Right lung (tissue), 10 donors: ENCODE measurements at places on chromosomes 2 and 18. TPM values are rescaled to one million over a fixed set of nuclear protein-coding genes. Genes with fewer than 3 reads are reported as not detected.

- DNase-seq: peak; percentile 69
Observed at GRCh38 chr2:25473758-25474340, 132.1 kb upstream of the DNMT3A start.

- DNase-seq: no peak
Observed at GRCh38 chr18:8602040-8602439, 7.2 kb upstream of the RAB12 start.

FAM110C gene
- 4.3 TPM for polyA plus RNA-seq

C1GALT1C1L gene
- 2.4 TPM for polyA plus RNA-seq

LAMA1 gene
- 7.6 TPM for polyA plus RNA-seq

DNA sequence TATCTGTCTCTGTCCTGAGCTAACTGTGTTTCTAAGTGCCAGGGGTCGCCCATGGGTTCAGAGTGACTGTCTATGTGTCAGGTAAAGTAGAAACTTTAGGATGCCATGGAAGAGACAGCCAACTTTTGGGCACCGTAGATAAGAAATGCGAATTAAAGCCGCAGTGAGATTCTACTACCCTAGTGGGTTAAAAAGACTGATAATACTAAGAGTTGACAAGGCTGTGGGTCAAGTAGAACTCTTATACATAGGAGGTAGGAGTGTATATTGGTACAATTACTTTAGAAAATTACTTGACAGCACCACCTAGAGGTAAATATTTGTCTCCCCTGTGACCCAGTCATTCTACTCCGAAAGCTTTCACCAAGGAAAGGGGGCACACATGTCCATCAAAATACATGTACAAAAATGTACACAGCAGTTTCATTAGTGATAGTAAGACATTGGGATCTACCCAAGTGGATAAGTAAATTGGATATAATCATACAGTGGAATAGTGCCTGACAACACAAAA lies 371.3 kb downstream of the SLC4A3 start:
- no peak for DNase-seq

SRD5A2 gene
- 0.30 TPM for polyA plus RNA-seq

DNA sequence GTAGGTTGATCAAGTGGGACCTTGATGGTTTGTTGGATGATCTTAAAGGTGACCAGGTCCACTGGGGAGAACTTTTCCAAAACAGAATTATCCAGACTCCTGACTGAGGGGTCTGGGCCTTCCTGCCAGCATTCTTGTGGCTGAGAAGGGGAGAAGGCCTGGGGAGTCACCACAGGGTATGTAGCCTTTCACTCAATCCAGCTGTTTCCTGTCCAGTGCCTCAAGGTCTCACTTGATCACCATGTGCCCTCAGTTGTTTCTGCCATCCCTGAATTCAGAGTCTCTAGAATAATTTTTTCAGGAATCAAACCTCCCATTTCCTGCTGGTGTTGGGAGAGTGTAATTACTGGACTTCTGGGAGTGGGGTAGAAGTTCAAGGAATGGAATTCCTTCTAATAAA lies 54.4 kb upstream of the TANC1 start:
- DNase-seq: no peak

- no peak for DNase-seq
Observed at GRCh38 chr2:29059624-29060023, 14.7 kb downstream of the PCARE start.

ABCG5 gene
- polyA plus RNA-seq: 0.35 TPM

GRCh38 chr18:56872140-56872539 lies 221.0 kb downstream of the WDR7 start:
- DNase-seq: no peak

CCDC141 gene
- polyA plus RNA-seq: 3.4 TPM

GRCh38 chr2:101234169-101234938 lies 18.3 kb upstream of the CNOT11 start:
- no peak for DNase-seq

GRCh38 chr2:232238108-232238507 lies 140.4 kb upstream of the ALPP start:
- DNase-seq: no peak

MYCN gene
- polyA plus RNA-seq: 22.4 TPM

- no peak for DNase-seq
Observed at GRCh38 chr2:113034016-113034415, 18.7 kb downstream of the IL36B start.

DNA sequence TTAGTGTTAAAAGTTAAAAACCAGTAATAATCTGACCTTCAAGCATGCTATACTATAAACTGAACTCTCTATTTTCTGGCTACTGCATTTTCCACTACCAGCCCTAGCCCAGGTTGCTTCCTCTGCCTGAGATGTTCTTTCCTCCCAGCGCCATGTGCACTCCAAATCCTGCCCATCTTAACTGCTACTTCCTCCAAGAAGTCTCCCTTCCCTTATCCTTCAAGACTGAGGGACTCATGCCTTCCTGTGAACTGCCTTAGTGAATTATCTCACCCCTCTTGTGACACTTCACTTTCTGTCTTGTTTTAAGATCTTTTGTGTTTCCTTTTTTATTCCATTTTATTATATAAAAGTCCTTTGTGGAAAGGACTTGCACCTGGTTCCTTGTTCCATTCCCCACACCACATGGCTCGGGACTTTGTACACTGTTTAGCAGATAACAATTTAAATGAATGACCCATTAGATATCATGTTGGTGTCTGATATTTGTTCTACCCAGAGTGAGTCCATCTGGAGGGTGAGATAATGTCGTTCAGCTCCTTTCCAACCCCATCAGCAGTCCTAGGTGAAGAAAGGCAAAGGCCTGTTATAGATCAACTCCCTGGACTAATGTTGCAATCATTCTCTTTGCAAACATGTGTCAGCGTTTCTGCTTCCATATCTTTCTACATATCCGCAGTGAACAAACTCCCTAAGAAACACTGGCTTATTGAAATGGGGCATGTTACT lies 20.9 kb upstream of the AGFG1 start:
- DNase-seq: no peak

- DNase-seq: no peak
Observed at GRCh38 chr2:49355611-49356010, 201.3 kb upstream of the FSHR start.

- DNase-seq: no peak
Observed at GRCh38 chr2:1156059-1156458, 205.4 kb downstream of the SNTG2 start.

DNA sequence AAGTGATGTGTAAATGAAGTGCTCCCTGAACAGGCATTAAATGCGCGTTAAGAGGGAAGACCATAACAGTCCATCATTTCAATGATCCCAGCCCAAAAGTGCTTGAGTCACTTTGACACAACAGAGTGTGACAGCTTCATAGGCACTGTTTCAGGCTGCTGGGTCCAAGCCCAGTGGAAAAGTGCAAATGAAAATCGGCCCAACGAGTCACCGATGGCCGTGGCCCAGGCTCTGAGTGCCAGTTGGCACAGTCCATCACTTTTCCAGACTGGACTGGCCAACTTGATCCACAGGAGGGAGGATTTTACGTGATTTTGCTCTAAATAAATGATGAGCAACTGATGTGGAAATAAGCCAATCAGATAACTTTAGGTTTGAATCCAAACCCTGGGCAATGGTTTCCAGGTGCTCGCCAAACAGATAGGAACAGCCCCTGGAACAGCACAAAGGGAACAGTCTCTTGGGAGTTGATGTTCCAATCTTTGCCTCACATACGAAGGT lies 114.0 kb downstream of the SP3 start:
- peak; percentile 55 for DNase-seq

GRCh38 chr2:16584084-16584483 lies 81.5 kb downstream of the CYRIA start:
- no peak for DNase-seq

- DNase-seq: no peak
Observed at GRCh38 chr2:72998724-72999123, 72.8 kb downstream of the SFXN5 start.

ERFE gene
- 0.39 TPM for polyA plus RNA-seq

DNA sequence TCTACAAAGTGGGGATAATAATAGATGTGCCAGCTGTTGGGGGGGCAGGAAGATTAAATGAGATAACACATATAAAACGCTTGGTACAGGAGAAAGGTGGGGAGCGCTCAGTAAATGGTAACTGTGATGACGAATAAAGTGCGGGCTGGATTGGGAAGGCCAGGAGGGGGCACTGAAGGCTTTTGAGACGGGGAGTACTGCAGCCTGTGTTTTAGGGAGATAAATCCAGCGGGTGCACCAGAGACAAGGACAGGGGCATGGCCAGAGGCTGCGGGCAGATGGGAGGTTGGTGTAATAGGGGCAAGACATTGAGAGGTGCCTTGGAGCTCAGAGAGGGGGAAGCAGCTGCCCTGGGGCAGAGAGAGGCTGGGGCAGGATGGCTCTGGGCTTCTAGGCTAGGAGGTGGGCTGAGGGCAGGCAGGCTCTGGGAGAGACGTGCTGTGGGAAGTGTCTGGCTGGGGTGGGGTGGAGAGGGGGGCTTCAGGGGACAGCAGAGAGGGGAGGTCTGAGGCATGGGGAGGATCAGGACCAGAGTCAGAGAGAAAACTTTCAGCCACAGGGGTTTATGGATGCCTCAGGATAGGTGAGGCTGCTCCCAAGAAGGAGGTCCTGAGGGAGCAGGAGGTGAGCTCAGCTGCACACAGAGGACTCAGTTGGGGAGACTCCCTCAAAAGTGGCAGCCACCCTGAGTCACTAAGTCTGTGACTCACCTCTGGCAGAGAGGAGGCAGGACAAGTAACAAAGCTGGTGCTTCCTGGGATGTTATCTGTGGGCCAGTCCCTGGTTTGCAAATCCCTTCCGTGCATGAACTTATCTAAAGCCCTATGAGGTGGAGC lies 18.8 kb downstream of the TEX44 start:
- no peak for DNase-seq

DNA sequence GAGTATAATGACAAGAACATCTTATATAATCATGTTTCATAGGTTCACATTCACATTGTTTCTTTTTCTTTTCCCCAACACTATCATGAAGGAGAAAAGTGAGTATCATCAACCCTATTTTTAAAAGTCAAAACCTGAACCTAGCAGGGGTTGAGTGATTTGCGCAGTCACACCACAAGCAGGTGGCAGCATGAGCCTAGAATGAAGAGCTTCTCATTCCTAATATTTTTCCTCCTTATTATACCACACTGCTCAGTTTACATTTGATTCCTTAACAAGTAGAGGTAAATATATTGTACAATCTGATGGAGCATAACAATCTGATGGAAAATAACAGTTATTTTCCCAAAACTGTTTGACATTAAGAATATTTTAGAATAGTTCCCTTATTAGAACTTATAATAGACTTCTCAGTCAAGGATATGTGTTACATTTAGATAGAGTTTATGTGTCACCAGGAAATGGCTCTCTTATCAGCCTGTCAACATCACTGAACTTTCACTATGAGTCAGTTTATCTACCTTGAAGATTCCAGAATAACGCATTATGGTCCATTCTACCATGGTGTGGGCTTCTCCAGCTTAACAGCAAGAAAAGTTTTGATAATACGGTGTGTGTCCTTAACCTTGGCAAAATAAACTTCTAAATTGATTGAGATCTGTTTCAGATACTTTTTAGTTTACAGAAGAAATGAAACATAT lies 119.5 kb downstream of the NEB start:
- DNase-seq: no peak

DNA sequence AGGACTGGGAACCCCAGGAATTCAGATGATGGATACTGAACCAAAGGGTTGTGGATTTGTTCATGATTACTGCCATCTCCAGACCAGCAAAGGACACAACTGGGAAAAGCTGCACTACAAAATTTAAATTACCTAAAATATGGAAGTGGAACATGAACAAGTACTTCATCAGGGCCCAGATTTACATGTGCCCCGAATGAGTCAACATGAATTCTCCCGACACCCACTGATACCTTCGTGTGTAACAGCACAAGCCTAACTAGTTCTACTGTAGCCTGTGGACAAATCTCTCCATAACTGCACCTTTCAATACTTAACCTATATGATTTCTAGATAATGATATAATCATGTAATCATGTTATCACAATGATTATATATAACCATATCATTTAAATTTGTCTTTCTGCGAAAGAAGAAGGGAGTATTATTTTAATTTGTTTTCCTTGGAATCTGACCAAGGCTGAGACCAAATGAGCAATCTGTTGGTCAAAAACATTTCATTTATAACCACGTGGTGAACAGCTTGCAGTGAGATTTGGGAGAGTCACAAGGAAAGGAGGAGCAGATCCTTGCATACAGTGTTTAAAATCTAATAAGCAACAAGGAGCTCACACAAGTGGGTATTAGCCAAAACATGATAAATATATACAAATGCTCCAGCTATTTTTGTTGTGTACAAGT lies 70.5 kb downstream of the CACNB4 start:
- DNase-seq: no peak

GRCh38 chr2:131035826-131036231 lies 57.4 kb downstream of the FAM168B start:
- no peak for DNase-seq

- DNase-seq: no peak
Observed at GRCh38 chr2:134583462-134583861, 135.3 kb downstream of the TMEM163 start.

CD8A gene
- 1.2 TPM for polyA plus RNA-seq

- DNase-seq: no peak
Observed at GRCh38 chr2:204437815-204438756, 107.2 kb upstream of the PARD3B start.

- no peak for DNase-seq
Observed at GRCh38 chr18:23870676-23871380, 143.7 kb upstream of the TTC39C start.

GRCh38 chr18:68555879-68556301 lies 159.0 kb downstream of the TMX3 start:
- no peak for DNase-seq

- no peak for DNase-seq
Observed at GRCh38 chr2:211144078-211144477, 587.7 kb downstream of the CPS1 start.

DNA sequence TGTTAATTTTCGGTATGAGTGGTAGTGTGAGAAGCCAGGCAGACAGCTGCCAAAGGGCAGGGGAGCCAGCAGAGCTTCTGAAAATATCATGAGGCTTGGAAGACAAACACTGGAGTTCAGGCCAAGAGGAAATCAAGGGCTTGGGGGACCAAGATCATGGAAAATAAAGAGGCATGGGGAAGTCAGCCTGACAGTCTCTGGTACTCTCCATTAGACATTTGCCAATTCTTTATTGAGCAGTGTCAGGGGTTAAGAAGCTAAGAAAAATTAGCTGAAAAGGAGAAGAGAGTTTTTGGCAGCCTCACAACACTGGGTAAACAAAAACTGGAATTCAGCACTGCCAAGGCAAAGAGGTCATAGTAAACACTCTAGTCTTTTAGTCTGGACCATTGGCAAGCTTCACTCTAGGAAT lies 612.7 kb downstream of the EPHA4 start:
- peak; percentile 87 for DNase-seq

GRCh38 chr2:28991460-28991859 lies 10.4 kb downstream of the TOGARAM2 start:
- DNase-seq: no peak

- no peak for DNase-seq
Observed at GRCh38 chr2:122635686-122636085, 880.2 kb downstream of the TSN start.

DNA sequence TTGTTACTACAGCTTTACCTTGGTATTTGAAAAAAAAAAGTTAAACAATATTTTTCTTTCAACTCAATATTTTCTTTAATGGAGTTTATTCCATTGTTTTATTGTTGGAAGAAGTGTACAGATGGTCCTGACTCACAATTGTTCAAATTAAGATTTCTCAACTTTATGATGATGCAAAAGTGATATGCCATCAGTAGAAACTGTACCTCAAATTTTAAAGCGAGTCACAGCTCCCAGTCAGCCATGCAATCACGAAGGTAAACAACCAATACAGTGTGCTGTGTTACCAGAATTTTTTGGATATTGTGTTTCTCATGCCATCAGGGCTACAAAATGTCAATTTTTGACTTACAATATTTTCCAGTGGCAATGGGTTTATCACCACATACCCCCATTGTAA lies 54.0 kb upstream of the COL5A2 start:
- no peak for DNase-seq
